ENCODE measurements at places on chromosomes 3 and 15. TPM values are rescaled to one million over a fixed set of nuclear protein-coding genes. Genes with fewer than 3 reads are reported as not detected.

The ZBTB47 gene
- polyA plus RNA-seq, result 10.5 TPM

The TMEM207 gene
- polyA plus RNA-seq, result not detected

The TRPM1 gene
- polyA plus RNA-seq, result 1.5 TPM

The LOXL1 gene
- 15.7 TPM for polyA plus RNA-seq

The TEX55 gene
- polyA plus RNA-seq, result not detected

The FMN1 gene
- 1.1 TPM for polyA plus RNA-seq

The SEMA3F gene
- 5.5 TPM for polyA plus RNA-seq

The RPS27L gene
- polyA plus RNA-seq, result 113 TPM

The BFSP2 gene
- not detected for polyA plus RNA-seq

The PODXL2 gene
- 4.3 TPM for polyA plus RNA-seq

The SYNPR gene
- not detected for polyA plus RNA-seq

The BNC1 gene
- 0.05 TPM for polyA plus RNA-seq

The GOLGA8T gene
- 0.18 TPM for polyA plus RNA-seq

The MYZAP gene
- 22.4 TPM for polyA plus RNA-seq

The LRRC3B gene
- 0.79 TPM for polyA plus RNA-seq

The LRRC57 gene
- polyA plus RNA-seq, result 7.3 TPM

The ROBO2 gene
- 0.18 TPM for polyA plus RNA-seq

The LYZL4 gene
- polyA plus RNA-seq, result not detected

The COPS2 gene
- 63.0 TPM for polyA plus RNA-seq

The CNTN3 gene
- polyA plus RNA-seq, result 0.41 TPM

The RTP4 gene
- 1.6 TPM for polyA plus RNA-seq

The IGSF10 gene
- 0.90 TPM for polyA plus RNA-seq

The MOBP gene
- polyA plus RNA-seq, result not detected

The SLC24A5 gene
- polyA plus RNA-seq, result not detected

The KLHL6 gene
- polyA plus RNA-seq, result 1.3 TPM

The PDCD7 gene
- polyA plus RNA-seq, result 13.9 TPM

The GOLGA8N gene
- polyA plus RNA-seq, result 7.0 TPM

The SHISA5 gene
- polyA plus RNA-seq, result 111 TPM

Data from adipose tissue (tissue), 3 donors.